ENCODE measurements at places on chromosomes 16 and 17.

GRCh38 chr17:41943492-41943891 lies 13.1 kb downstream of the ODAD4 start:
- DNase-seq = no peak

- no peak for DNase-seq
Observed at GRCh38 chr17:46742565-46743270, 75.8 kb downstream of the WNT3 start.

DNA sequence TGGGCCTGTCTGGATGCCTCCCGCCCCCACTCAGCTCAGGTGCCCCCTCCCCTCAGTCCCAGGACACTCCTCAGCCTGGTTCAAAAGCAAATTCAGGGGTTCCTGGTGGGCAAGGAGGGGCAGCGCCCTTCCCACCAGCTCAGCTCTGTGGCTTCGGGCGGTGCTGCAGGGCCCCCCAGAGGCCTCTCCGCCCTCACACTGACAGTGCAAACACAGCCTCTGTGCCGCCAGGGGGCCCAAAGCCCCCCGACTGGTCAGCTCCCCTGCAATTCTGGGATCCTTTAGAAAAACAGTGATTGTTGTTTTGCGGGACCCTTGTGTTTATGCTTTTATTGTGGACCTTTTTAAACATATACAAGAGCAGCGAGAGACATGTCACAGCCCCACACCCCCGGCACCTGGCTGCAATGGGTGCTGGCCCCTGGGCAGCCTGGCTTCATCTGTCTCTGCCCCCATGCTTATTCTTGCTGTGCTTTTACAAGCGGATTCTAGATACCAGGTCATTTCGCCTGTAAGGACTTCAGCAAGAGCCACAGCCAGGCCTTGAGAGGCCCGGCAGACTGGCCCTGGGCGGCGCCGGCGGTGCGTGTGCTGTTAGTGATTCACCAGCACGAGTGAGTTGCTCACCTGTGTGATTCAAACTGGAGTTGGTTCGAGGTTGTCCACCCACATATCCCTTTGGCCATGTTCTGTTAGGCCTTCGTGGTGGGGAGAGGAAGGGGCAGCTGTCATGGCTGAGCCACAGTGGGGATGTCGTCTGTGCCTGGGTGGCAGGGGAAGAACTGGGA lies 21.2 kb downstream of the ZNF469 start:
- DNase-seq = no peak

DNA sequence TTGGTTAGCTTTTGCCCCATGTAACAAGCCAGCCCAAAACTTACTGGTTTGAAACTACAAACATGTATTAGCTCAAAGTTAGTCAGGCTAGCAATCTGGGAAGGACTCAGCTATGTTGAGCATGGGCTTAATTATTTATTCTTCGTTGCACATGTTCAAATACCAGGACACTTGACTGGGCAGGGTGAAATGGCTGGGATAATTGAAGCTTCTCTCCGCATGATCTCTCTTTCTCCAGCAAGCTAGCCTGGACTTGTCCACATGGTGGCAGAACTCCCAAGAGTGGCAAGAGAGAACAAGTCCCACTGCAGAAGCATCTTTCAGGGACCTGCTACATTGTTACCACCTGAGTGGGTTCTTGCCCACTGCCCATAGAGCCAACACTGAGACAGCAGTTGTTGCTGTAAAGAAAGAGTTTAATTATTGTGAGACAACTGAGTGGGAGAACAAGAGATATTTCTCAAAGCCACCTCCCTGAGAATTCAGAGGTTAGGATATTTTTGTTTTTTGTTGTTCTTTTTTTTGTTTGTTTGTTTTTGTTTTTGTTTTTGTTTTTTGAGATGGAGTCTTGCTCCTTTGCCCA lies 16.8 kb upstream of the ATF7IP2 start:
- DNase-seq = no peak

GRCh38 chr16:50386774-50387173 lies 18.0 kb upstream of the BRD7 start:
- no peak for DNase-seq

- no peak for DNase-seq
Observed at GRCh38 chr16:62390214-62390613, 354.0 kb upstream of the CDH8 start.

GRCh38 chr17:81656118-81656743 lies at the start of gene PDE6G:
Gene PDE6G (minus strand): TSS chr17:81656542. CDS start chr17:81653305, 3,237 bp downstream.
- DNase-seq = no peak

- no peak for DNase-seq
Observed at GRCh38 chr17:62925267-62925836, 40.7 kb upstream of the TANC2 start.

- DNase-seq = no peak
Observed at GRCh38 chr17:50939795-50940684, 73.9 kb upstream of the TOB1 start.

- no peak for DNase-seq
Observed at GRCh38 chr16:55605754-55606336, 39.4 kb downstream of the CAPNS2 start.

Data from HuH-7.5 (cell line).